GM04503 (cell line): ENCODE measurements at places on chromosomes 3 and 15.

DNA sequence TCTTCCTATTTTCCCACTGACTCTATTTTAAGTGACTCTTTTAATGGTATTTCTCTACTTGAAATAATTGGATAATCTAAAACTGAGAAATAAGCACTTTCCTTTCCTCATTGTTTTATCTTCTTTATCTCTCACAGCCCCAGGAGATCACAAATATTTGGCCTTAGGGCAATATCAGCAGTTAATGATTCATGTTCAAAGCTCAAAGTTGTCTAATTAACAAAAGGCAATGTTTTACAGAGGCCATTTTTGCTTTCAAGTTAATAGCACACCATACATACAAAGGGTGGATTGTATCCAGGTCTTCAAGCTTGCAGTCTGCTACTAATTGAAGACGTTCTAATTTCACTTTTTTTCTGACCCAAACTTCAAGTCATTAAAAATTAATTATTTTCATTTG, 120.1 kb downstream of the LRRN1 start:
- DNase-seq = no peak

DNA sequence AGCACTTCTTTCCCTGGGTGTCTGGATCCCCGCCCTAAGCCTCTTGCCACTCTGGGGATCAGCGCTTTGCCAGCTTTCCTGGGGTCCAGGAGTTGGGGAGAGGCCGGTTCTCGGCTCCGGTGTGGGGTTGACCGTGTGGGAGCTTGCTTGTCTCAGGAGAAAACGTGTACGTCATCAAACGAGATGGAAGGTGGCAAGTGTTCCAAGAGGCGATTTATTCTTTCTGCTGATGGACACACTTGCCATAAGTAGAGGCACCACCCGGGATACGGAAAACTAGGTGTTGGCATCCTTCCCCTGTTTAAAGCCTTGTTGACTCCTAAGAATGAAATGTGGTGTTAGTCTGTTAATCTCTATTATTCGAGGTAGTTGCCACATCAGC, 295 bp downstream of the ZWILCH start:
- no peak for DNase-seq

DNA sequence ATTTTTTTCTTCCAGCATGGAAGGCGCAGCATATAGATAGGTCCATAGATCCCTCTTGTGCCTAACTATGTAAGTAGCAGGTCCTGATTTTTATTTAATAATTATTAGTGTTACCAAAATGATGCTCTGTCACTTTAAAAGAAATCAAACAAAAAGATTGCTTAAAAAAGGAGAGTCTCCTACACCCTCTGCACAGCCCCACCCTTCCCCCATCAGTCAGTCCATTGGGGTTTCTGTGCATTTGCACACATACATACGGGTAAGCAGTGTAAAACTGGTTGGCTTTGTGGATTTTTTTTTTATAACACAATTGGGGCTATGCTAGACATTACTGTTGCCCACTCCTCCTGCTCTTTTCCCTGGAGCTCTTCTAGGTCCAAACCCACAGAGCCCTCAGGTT, 7.0 kb upstream of the RPP14 start:
- DNase-seq = no peak

DNA sequence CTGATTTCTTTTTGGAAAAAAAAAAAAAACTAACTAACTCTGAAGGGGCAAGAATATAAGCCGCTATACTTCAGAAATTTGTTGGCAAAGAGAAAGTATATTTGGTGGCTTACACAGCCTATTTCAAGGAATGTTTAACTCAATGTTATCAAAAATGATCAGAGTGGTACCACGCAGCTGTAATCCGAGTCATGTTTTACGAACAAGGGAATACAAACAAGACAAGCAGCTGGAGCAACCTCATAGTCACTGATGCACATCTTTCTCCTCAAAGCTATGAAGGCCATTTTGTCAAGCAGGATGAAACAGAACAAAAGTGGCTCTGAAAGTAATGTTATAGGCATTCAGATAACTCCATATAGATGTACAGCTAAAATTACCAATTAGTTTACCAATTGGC, 81.2 kb downstream of the SCAPER start:
- DNase-seq = no peak

DNA sequence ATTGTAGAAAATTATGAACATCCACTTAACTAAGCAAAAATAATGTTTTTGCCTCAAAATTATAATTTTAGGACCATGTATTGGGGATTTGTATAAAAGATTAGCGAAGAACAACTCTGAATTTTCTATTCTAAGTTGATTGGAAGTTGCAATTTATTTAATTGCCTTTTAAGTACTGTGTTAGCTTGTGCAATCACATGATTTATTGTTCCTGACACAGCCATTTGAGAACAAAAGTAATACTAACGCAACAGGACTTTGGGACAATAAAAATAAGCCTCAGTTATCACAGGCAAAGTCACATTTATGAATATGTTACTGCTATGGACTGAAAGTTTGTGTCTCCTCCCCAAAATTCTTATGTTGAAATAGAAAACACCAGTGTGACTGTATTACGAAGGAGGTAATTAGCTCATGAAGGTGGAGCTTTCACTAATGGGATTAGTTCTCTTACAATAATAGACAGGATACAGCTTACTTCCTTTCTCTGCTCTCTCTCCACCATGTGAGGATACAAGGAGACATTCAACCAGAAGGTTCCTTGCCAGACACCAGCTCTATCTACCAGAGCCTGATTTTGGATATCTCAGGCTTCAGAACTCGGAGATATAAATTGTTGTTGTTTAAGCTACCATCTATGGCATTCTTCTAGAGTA, 745.9 kb downstream of the ZBBX start:
- no peak for DNase-seq

GRCh38 chr3:53217175-53217574, 38.6 kb downstream of the TKT start:
- DNase-seq = no peak

- DNase-seq = no peak
Measured at GRCh38 chr3:180661444-180661843, 17.8 kb downstream of the CCDC39 start.

DNA sequence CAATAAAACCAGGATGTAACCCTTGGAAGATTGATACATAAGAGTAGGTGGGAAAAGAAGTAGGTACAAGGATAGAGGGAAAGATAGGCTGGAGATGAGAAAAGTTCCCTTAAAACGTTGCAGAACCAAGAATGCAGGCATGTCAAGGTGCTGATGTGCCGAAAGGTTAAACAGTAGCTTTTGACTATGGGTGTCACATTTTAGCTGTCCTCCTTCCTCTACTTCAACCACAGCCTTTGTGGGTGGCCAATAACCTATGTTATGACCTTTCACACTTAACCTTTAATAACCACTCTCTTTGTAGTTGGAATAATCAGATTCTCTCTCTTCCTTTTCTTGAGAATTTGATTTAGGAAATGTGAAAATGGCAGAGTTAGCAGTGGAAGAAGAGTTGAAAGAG, 184.5 kb upstream of the GAP43 start:
- no peak for DNase-seq

GRCh38 chr3:132134611-132135010, 99.8 kb upstream of the CPNE4 start:
- peak; percentile 79 for DNase-seq

DNA sequence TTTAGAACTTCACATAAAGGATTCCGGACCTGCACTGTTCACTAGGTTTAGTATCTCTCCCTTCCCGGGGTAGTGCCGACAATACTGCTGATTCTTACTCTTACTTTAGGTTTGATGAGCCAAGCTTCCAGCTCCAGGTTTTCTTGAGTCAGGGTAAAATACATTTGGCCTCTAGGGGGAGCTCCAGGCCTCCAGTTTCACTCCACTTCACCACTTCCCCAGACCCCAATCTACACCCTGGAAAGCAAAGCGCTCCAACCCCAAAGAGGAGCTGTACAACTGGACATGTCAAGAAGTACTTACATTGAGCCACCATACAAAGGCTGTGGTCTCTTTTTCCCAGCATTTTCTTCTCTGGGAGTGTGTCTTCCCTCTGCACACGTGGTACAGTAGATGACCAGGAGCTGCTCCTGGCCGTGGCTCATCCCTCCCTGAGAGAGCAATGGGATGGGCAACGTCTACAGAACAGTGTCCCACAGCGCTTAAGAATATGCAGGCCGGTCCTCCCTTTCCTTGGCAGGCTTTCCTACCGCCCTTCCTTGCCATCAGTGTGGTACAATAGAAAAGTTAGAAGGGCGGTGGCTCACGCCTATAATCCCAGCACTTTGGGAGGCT, 93.9 kb upstream of the CCDC80 start:
- no peak for DNase-seq

DNA sequence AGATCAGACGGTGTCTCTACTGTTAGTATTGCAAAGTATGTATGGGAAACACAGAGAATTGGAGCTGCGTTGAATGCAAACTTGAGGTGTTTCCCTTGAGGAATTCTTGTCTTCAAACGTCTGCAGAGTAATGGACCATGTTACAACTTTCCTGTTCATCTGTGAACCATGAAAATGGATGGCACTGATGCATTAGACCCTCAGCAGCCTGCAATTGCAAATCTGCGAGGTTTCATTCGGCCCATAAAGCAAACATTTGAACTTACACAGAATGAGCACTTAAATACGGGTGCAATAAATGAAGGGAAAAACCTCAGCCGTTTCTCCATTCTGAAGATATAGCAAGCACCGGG, 49.7 kb downstream of the LRRN1 start:
- DNase-seq = no peak

GRCh38 chr3:23999012-23999641, 54.0 kb downstream of the NR1D2 start:
- peak; percentile 50 for DNase-seq

DNA sequence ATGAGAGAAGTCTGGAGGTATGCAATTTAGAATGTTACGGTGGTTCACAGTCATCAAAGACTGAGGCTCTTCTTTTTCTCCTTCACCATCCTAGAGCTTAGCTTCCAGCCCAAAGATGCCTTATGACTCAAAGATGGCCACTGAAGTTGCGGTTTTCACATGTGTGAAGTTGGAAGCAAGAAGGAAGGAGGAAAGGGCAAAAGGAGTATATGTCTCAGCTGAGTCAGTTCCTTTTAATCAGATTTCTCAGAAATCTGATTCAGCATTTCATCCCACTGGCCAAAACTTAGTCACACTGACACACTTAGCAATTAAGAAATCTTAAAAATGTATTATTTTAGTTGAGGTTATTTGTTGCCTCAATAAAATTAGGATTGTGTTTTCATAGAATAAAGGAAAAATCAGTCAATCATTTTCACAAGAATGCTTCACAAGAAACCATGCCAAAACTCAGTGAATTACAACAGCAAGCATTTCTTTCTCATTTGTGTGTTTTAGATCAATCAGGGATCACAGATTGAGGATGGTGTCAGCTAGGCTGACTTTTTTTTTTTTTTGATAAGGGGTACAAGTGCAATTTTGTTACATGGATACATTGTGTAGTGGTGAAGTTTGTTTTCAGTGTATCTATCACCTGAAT, 211.1 kb upstream of the GADL1 start:
- DNase-seq = peak; percentile 93

DNA sequence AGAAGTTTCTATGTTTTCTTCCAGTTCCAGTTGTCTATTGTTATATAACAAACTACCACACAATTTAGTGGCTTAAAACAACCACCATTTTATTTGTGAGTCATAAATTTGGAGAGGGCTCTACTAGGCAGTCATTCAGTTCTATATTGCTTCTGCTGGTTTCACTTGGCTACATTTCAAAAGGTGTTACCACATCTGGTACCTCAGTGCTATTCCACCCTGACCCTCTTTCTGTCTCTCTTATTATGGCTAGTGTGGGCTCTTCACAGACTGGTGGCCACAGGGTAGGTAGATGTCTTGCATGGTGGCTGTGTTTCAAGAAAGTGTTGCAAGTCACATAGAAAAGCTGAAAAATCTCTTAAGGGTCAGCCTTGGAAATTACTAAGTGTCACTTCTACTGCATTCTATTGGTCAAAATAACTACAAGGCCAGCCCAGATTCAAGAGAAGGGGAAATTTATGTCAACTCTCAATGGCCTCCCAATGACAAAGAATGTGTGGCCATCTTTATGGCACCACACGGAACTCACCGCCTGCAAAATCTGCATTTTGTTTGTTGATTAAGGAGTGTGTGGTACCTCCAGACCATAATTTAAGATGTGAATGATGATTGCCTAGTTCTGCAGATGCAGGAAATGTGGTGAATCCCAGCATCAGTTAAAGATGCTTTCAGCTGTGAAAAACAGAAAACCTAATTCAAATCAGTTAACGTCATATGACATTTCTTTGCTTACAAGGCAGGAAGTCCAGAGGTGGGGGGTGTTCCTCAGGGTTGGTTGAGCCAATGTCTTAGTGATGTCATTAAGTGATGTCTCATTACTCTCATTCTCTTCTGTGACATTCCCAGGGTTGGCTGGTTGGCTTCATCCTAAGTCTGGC, 105.8 kb upstream of the RASGRP1 start:
- DNase-seq = no peak

DNA sequence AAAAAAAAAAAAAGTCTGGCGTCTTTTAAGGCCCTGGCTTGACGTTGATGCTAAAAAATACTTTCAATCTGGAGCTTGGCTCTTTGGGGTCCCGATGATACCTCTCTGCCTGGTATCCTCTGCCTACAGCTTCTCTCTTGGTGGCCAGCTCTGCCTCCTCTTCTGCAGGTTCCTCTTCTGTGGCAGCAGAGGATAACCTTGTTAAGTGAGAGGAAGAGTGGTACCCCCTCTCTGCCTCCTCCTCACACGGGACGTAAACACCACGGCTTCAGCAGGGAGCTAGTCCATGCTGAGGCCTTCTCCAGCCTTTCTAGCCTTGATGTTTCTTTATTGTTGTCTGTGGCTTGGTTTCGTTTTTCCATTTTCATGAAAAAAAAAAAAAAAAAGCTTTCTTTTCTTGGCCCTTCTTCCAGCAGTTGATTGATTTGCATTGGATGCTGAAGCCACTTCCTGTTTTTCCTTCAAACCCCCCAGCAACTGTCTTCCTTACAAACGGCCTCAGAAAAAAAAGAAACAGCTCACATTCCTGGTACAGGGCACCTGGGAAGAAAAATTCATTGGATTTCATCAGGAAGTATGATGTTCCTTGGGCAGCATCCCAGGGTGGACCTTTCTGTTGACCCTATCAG, 59.7 kb downstream of the RORA start:
- DNase-seq = no peak

- no peak for DNase-seq
Measured at GRCh38 chr3:43213631-43214030, 72.7 kb upstream of the SNRK start.

GRCh38 chr15:95262866-95263564, 1031.7 kb downstream of the MCTP2 start:
- no peak for DNase-seq

DNA sequence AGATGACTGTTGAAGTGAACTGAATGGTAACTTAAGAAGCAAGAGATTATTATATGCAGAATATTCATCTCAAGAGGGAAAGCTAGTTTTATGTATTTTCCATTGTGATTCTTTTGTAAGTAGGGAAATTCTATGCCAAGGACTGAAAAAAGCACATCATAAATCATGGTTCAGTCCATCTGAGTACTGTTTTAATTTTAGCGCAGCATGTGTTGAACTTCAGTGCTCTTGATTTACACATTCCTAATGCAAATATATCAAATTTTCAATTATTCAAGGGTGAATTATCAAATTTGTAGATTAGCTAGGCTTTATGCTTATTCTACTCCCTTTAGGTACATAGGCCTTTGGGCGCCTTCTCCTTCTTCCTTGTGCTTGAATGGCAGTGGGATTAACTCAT, 50.3 kb upstream of the TCF12 start:
- no peak for DNase-seq
